ENCODE measurements at places on chromosomes 13 and 19.

- no peak for DNase-seq
Observed at GRCh38 chr13:83333614-83334388, 548.5 kb downstream of the SLITRK1 start.

DNA sequence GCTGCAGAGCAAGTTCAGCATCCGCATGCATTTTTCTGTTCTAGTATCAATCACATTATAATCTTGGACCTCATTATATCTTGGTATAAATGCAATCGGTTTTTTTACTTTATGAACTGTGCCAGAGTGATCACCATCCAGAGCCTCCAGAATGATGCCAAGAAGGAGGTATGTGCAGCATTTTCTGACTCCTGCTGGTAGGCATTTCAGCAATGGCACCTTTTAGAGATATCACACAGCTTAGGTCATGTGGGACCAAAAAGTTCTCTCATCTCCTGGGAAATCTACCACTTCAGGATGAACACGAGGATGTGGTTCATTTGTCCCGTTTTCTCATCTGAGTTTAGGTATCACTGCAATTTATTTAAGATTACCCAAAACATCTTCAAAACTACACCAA lies 220.4 kb downstream of the VWA8 start:
- peak; percentile 19 for DNase-seq

- no peak for DNase-seq
Observed at GRCh38 chr13:27699952-27700351, 78.3 kb downstream of the POLR1D start.

DNA sequence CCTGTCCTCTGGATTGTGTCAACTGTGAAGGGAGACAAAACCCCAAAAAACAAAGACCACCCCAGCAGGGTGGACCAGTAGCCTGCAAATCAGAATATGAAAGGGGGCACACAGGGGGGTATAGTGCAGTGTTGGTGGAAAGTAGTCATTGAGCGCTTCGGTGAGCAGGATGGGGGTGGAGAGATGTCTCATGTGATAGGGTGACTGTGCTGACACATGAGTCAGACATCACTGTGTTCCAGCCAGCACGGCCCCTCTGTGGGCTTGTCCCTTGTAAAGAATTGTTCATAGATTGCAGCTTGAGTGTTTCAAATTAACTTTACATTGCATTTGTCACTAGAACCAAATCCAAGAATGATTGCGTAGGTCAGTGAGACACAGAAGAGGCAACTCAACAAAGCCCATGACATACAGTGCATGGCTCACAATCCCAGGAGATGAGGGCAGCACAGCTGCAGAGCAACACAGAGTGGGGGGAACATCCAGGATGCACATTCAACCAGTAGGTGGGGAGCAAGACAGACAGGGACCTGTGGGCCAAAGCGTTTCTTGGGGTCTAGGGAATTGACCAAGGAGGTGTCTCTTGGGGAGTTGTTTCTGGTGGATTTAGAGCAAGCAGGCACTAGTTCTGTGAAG lies 7.5 kb downstream of the ZNF440 start:
- no peak for DNase-seq

GRCh38 chr13:76980075-76980718 lies 11.7 kb upstream of the CLN5 start:
- peak; percentile 54 for DNase-seq

- DNase-seq: peak; percentile 36
Observed at GRCh38 chr13:105338006-105338405, 1197.5 kb downstream of the EFNB2 start.

- DNase-seq: peak; percentile 88
Observed at GRCh38 chr13:46668302-46668720, 115.3 kb downstream of the LRCH1 start.

Data from fibroblast of skin of back (primary cell).